ENCODE measurements at places on chromosomes 1 and 21.

GRCh38 chr1:240522122-240522822 lies 89.7 kb downstream of the GREM2 start:
- no peaks in the 10 kb centered on the region for H3K4me1 ChIP-seq
- peaks cover 2% of the 10 kb centered on the region for H3K36me3 ChIP-seq
- H3K27ac ChIP-seq, result no peak overlapping the region
- H3K27me3 ChIP-seq, result peaks cover 58% of the 10 kb centered on the region
- no peak overlapping the region for H3K4me3 ChIP-seq

DNA sequence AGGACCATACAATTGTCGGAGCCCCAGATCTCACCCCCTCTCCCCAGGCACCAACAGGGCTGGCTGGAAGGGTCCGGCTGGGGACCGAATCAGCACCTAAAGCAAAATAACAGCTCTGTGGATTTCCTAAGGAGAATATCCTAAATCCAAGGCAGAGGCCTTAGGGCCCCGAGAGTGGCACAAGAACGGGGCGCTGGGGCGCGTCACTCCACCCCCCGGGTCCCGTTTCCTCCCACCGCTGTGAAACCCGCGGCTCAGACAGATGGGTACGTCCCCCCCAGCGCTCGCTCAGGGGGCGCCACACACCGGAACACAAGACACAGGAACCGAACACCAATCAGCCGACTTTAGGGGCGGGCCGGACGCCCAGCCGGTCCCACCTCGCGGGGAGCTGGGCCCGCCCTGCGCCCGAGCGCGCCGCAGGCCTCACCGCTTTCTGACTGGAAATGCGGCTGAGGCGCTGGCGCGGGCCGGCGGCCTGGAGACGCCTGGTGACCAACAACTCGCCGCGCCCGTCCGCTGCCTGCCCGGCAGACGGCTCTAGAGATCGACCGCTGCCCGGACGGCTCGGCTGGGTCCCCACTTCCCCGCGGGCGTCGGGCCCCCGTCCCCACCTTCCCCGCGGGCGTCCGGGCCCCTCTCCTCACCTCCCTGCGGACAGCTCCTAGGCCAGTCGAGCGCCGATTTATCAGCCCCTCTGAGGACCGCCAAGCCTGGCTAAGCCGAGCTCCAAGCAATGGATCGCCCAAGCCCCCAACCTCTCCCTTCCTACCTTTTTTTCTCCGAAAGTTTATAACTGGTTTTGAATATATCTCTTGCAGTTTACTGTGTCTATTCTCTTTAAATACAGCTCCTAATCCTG lies at the start of gene HFM1:
Gene HFM1 (minus strand): TSS at position 687 of the 862 bp plus-strand sequence. CDS start 3,755 bp downstream, outside the sequence.
- H3K36me3 ChIP-seq, result no peaks in the 10 kb centered on the region
- peaks cover 5% of the 10 kb centered on the region for H3K4me1 ChIP-seq
- peaks cover 54% of the 10 kb centered on the region for H3K27me3 ChIP-seq
- no peak within 1 kb of the TSS for H3K27ac ChIP-seq

DNA sequence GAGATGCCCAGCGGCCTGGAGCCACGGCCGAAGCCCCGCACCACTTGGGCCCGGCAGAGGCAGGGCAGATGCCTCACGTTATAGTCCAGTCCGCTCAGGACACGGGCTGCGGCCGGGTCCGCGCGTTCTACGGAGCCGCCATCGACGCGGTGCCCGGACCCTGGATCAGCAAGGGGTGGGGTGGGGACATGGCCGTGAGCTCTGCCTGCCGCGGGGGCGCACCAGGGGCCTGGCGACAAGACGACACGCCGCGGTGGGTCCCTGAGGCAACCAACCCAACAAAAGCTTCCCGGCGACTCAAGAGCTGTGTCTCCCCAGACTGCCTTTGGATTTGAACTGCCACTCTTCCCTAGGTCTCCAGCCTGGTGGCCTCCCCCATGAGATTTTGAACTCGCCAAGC lies 211.4 kb upstream of the GREM2 start:
- no peak overlapping the region for H3K27ac ChIP-seq
- H3K27me3 ChIP-seq, result no peaks in the 10 kb centered on the region
- no peak overlapping the region for H3K4me3 ChIP-seq
- H3K4me1 ChIP-seq, result no peaks in the 10 kb centered on the region

DNA sequence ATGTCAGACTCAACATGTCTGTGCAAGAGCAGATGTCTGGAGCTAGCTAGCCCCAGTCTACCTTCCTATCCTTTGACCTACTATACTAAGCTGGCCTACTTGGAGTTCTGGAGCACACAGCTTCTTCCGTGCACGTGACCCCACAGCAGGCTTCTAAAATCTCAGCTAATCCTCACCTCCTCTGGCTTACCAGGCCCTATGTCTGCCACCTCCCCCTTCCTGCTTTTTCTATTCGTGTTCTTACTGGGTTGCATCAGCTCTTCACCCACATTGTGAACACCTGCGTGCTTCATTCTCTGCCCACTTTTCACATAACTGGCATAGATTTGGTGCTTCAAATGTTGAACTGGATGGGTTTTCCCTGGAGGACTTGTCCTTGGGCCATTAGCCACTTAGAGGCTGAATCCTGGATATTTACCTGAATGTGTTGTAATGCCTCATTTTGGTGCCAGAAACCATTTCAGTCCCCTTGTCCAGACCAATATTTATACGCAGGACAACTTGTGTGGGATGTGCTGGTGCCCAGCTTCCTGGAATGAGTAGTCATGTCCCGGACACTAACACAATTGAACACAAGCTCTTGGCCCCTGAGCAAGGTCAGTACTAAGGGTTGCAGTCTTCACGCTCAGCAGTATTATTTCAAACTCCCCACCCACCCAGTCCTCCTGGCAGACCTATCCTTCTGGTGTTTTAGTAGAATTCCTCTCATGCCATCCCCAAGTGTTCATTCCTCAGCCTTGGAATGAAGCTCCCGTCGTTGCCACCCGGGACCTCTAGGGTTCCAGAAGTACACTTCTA lies 24.0 kb downstream of the TENT5C start:
- no peak overlapping the region for H3K4me3 ChIP-seq
- no peaks in the 10 kb centered on the region for H3K36me3 ChIP-seq
- peaks cover 31% of the 10 kb centered on the region for H3K27me3 ChIP-seq
- no peak for DNase-seq
- no peaks in the 10 kb centered on the region for H3K4me1 ChIP-seq

DNA sequence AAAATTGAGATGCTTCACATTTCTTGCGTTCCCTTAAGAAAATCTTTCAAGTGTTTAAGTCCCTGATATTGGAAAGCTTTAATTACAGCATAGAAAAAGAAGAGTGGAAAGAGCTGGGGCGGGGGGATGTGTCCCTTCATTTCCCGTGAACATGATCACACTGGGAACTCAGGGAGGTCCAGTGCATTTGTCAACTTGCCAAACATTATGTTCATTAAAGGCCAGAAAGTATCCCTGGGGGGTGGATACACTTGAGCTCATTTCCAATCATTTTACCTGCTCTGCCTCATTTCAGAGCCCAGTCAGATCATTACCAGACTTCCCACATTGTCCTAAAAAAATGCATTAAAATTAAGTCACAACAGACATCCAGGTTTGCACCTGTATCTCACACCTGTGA lies 123.6 kb upstream of the KCNJ15 start:
- DNase-seq, result no peak
- peaks cover 3% of the 10 kb centered on the region for H3K4me1 ChIP-seq
- no peak overlapping the region for H3K27ac ChIP-seq
- peaks cover 54% of the 10 kb centered on the region for H3K27me3 ChIP-seq
- H3K36me3 ChIP-seq, result no peaks in the 10 kb centered on the region

DNA sequence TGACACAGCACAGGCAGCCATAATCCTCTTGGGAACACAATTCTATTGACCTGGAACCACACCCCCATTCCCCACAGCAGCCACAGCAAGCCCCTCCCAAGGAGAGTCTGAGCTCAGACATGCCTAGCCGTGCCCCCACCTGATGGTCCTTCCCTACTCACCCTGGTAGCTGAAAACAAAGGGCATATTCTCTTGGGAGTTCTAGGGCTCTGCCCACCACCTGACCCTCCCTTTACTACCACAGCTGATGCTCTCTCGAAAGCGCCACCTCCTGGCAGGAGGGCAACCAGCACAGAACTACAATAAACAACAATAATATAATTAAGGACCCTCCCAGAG lies 184.8 kb upstream of the COA6 start:
- DNase-seq, result no peak
- no peaks in the 10 kb centered on the region for H3K36me3 ChIP-seq
- no peak overlapping the region for H3K4me3 ChIP-seq
- no peak overlapping the region for H3K27ac ChIP-seq

- H3K27me3 ChIP-seq, result no peaks in the 10 kb centered on the region
- H3K4me1 ChIP-seq, result peaks cover 20% of the 10 kb centered on the region
- no peak for DNase-seq
- no peaks in the 10 kb centered on the region for H3K36me3 ChIP-seq
Observed at GRCh38 chr1:159854116-159854692, 8.3 kb downstream of the VSIG8 start.

All from osteocyte (in vitro differentiated cells).